ENCODE measurements at places on chromosomes 1 and 21.

DNA sequence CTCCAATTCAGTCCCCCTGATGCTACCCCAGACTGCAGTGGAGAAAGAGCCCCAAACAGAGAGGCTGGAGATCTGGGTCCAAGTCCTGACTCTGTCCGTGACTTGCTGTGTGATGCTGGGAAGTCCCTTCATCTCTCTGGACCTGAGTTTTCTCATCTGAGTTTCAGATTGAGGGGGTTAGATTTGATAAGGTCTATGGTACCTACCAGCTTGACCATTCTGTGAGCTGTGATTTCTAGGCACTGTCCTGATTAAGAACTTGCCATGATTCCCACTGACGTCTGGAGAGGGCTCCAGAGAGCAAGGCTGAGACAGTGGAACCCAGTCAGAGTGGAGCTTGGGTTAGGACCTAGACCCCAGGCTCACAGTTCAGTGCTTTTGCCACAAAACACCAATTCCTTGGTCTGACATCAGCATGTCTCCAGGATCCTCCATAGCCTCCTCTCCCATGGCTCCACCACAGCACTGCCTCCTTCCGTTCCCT, 43.8 kb upstream of the DMBX1 start:
- peak; percentile 13 for DNase-seq

GRCh38 chr1:3654549-3655281, 2.4 kb downstream of the TP73 start:
- no peak for DNase-seq

- DNase-seq = no peak
Observed at GRCh38 chr1:202090994-202091393, 31.7 kb upstream of the GPR37L1 start.

DNA sequence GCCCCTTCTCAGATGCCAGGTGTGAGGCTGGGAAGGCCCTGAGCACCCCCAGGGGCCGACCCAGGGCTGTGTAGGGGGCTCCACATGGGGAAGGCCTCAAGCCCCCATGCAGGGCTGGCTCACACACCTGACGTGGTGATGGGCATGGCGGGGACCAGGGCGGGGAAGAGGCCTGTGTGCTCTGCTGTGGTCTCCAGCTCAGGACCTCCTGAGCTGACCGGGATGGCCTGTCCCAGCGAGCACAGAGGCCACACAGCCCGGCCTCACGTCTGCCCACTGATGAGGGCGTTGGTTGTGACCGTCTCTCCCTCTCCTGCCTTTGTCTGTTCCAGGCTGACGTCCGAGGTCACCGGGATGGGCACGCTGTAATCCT, 40.2 kb upstream of the COL6A1 start:
- no peak for DNase-seq

DNA sequence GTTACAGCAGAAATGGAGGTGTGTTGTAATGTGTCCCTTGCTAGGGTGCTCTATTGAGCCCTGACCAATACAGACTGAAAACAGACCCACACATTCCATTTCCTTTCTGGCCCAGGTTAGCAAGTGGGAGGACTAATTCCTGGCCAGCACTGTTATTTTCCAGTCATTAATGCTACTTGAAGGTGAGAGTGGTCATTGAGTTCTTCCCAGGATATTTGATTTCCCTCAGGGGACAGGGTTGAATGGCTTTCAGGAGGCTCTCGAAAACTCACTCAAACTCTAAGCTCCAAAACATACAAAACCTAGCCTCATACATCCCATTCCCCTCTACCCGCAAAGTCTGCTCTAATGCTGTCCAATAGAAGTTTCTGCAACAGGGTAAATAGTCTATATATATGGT, 6.2 kb downstream of the LRRC52 start:
- no peak for DNase-seq

DNA sequence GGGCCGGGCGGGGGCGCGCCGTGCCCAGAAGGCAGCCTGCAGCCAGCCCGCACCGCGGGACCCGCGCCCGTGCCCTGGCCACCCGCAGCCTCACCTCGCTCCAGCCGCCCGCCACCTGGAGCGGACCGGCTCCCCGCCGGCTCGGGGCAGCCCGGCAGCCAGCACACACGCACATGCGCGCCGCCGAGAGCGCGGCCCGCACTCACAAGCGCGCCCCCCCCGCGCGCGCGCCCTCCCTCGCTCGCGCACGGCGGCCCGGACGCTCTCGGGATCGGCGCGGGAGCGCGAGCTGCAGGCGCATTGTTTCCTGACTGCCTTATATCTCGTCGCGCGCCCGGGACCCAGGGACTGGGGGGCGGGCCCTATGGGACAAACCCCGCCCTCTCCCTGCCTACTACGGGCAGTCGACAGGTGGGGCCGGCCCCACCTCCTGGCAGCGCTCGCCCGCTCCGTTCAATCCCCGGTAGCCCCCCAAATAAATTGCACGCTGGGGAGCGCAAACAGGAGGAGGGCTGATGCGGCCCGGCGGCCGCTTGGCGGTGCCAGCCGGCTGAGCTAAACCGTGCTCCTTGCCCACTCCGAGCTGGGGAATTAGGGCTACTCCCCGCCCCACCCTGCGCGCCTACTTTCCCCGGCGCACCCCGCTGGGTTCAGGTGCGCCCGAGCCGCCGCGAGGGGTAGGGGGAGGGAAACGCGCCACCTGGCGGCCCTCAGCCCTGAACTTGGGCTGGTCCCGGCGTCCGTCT, at the start of gene MYCL:
TSS of gene MYCL (minus strand) at position 204 of the 746 bp plus-strand sequence. CDS start 483 bp downstream, outside the sequence.
- peak; percentile 94 for DNase-seq

DNA sequence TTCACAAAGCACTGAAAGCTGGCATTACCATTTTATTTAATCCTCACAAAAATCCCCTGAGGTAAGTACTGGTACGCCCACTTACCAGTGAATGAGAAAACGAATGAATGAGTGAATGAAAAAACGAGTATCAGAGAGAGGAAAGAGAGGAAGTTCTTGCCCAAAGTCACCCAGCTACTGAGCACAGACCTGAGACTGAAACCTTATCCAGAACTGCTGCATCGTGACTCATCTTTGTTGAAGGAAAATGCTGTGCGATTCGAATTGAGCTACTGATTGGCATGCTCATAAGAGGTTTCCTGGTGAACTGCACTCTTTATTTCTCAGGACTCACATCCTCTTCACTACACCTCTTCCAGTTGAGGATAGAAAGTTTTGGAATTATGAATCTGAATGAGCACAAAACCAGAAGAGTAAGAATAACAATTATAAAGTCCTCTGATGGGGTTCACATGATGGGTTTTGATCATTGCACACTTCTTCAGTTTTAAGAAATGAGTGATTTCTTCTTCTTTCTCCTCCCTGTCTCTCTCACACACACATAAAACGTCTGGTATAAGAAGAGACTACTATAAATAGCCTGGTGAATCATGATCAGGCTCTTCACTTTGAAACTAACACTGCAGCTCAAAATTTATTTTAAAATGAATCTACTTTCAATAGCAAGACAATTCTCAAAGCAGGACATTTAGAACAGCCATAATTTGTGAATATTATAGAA, 32.1 kb downstream of the IL12RB2 start:
- no peak for DNase-seq

DNA sequence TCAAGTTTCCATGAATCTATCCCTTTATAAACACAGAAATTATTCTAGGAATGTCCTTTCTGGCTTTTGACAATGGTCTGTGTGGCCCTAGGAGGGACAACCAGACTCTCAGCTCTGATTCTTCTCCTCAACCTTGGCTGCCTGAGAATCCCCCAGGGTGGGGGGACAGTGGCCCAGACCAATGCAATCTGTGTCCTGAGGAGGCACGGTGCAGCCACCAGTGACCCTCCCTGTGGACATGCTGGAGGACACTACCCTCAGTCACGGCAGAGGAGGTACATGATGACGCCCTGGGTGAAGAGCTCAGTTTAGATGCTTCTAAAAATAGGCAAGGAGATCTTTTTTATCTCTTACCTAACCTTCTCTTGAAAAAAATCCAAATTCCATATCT, 91.7 kb downstream of the PGBD5 start:
- no peak for DNase-seq

DNA sequence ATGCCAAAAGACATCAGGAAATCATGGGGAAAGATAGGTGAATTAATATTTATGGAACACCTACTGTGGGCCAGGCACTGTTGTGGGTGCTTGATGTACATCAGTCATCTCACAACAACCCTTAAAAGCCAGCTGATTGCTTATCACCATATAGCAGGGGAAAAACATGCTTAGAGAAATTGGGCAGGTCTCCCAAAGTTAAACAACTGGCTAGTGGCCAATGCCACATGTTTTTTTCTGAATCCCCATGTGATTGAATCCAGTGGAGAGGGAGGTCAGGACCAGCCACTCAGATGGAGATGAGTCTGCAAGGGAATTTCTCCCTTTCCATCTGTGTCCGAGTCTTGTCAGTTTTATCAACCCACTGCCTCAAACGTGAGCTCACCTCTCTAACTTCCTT, 33.5 kb downstream of the UTP25 start:
- no peak for DNase-seq

DNA sequence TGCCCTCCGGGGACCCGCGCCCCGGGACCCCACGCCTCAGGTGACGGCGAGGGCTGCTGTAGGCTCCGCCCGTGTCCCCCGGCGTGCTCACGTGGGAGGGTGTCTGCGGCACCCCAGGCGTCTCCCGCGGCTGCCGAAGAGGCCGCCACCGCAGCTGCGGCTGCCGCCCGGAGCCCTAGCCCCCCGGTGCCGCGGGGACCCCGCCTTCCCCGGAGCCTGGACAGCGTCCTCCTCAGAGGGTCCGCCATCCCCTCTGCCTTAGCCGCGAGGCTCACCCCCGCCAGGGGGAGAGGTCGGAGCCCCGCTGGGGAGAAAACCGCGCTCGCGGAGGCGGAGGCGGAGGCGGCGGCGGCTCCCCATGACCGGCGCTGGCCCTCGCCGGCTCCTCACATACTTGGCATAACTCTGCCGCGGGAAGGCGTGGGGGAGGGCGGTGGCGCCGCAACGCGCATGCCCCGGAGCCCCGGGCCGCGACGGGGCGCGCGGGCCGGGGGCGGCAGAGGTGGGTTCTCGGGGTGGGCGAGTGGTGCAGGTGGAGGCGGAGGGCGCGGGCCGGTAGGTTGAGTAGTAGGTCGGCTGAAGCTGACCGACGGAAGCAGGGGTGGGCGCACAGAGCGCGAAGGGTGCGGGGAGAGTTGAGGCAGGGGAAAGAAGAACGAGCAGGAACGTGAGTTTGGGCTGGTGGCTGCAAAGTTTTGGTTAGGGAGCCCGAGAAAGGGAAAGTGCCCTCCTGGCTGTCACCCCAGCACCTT, 700 bp upstream of the SYDE2 start:
- peak; percentile 47 for DNase-seq

DNA sequence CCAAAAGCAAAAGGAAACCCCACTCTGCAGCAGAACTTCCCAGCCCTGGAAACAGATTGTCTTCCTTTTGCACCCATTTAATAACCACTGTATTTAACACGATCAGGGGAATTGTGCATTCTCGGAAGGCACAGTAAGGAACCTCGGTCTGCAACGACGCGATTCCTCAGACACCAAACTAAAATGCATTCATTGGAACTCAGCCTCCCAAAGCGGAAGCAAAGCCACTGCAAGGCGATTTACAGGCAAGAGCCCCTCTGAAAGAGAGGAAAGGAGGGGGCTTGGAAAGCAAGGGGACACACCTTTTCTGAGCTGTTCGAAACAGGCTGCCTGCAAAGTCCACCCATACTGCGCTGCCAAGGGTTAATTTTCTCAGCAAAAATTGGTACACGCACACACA, 297.7 kb downstream of the OMA1 start:
- DNase-seq = no peak

DNA sequence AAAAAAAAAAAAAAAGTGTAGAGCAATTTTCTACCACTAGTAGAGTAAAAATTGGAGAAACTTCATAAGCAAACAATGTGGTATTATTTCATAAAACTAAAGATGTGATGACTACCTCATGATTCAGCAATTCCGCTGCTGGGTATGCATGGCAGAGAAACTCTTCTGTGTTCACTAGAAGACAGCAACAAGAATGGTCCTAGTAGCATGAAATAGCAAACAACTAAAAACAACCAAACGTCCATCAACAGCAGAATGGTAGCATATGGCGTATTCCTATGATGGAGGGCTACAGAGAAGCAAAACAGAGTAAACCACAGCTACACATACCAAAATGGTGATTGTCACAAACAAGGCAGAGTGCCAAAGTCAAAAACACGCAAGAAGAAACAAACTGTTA, 18.9 kb downstream of the HTR1D start:
- DNase-seq = no peak

- DNase-seq = peak; percentile 13
Observed at GRCh38 chr1:84724128-84724860, 34.0 kb upstream of the SSX2IP start.

DNA sequence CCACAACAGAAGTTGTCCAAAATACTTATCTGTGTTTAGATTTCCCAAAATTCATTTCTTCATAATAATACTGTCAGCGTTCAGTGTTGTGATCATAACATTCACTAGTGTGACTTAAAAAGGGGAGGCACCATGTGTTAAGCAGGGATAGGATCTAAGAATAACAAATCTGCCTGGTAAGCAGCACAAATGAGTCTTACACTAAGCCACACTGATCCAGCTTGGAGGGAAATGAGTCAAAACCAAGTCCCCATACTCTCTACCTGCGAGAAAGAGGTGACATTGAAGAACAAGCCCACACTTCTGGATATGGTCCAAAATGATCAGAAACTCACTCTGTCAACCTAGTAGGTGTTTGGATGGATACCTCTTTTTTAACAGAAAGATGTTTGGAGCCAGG, 145.5 kb downstream of the CRB1 start:
- DNase-seq = no peak

DNA sequence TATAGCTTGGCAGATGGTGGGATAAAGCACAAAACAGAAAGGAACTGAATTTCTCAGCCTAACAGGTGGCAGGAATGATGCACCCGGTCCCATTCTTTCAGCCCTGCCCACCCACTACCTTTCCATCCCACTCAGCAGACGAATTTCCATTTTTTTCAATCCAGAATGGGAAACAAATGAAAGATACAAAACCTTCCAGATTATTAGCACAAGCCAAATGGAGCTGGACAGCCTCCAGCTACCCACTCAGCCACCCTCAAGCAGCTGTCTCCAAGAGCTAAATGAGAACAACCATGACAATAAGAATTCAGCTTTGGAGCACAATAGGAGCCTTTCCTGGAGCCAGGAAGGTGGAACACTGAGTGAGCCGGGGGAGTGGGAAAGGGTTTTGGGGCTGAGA, 96.3 kb upstream of the ST6GALNAC5 start:
- no peak for DNase-seq

DNA sequence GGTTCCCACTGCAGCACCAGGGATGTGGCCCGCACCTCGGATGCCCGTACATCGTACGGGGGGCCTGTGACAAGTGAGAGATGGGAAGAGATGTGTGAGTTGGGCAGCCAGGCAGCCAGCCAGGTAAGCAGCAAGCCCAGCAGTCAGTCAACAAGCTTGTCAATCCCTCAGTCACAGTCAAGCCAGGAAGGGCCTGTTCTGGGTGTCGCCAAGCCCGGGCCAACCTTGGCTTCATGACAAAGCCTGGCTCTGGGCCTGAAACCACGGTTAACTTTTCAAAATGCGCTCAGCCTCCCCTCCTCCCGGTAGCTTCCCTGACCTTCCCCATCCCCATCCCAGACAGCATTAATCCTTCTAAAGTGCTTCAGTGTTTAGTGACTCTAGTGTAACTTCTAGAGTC, 31.8 kb downstream of the MYOM3 start:
- DNase-seq = no peak

DNA sequence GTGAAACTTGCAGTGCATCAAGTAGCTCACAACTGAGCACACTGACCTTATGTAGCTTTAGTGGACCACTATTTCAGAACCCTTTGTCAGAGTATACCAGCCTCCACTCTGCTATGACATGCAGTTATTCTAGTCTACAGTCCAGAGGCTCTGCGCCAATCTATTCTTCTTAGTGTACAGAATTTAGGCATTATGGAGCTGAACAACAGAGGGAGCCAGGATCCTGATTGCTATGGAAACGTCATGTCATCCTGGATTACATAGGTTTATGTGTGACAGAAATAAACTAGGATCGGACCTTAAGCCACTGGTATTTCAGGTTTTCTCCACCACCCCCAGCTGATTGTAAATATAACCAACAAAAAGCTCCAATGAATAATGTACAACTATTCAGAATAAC, 48.1 kb upstream of the EEIG2 start:
- peak; percentile 38 for DNase-seq
